ENCODE measurements at places on chromosomes 3 and 15.

- DNase-seq, result no peak
Observed at GRCh38 chr15:77361456-77361855, 58.4 kb downstream of the PEAK1 start.

DNA sequence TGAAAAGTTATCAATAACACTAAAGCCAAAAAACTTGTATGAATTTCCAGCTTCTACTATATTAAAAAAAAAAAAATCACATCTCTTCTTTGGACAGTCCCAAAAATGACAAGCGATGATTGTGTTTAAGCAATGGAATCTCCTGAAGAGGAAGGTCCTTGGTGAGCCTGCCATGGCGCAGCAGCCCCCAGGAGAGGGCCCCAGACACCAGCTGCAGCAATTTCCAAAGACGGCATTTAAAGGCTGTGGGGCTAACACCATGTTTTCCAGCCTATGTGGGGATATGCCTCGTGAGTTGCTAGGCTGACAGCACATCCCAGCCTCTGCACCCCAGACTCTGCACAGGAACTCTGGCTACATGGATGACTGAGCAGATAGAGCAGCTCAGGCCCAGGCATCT lies 14.7 kb downstream of the SKIC8 start:
- DNase-seq, result no peak

- DNase-seq, result no peak
Observed at GRCh38 chr3:55549177-55549576, 62.1 kb upstream of the WNT5A start.

GRCh38 chr3:119601154-119601553 lies 3.5 kb downstream of the PLA1A start:
- no peak for DNase-seq

- DNase-seq, result no peak
Observed at GRCh38 chr15:98737721-98738120, 89.4 kb downstream of the IGF1R start.

- DNase-seq, result peak; percentile 17
Observed at GRCh38 chr15:82871358-82871757, 61.9 kb downstream of the WHAMM start.

DNA sequence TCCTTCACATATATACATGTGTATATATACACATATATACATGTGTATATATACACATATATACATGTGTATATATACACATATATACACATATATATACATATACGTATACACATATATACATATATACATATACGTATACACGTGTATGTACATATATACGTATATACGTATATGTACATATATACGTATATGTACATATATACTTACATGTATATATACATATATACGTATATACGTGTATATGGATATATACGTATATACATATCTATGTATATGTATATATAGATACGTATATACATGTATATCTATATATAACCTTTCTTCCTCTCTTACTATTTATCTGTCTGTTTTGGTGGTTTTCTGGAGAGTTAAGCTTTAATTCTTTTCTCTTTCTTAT lies 114.8 kb downstream of the NR2E3 start:
- DNase-seq, result no peak

DNA sequence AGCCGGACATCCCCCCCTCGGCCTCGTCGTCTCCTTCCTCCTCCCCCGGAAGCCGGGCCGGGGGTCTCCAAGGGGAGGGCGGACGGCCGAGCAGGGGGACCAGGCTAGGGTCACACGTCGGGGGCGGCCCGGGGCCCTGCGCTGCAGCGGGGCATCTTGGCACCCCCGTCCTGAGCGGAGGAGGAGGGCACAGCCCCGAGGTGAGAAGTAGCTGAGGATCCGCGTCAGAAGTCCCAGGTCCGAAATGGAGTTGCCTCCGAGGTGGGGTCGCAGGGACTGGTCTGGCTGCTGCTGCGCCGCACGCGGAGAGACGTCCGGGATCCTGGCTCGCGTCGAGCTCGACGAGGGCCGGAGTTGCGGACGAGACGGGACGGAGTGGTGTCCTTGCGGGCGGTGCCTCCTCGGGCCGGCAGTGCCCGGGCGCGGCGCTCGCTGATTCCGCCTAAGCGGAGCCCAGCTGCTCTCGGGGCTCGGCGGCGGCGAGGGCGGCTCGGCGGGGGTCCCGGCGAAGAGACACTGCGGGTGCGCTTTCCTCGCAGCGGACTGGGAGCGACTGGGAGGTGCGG lies at the start of gene ADCY5:
Gene ADCY5, minus strand, starts transcription at position 555 of the 566 bp plus-strand sequence. Its CDS starts 545 bp downstream, at position 10.
- DNase-seq, result peak; percentile 64

DNA sequence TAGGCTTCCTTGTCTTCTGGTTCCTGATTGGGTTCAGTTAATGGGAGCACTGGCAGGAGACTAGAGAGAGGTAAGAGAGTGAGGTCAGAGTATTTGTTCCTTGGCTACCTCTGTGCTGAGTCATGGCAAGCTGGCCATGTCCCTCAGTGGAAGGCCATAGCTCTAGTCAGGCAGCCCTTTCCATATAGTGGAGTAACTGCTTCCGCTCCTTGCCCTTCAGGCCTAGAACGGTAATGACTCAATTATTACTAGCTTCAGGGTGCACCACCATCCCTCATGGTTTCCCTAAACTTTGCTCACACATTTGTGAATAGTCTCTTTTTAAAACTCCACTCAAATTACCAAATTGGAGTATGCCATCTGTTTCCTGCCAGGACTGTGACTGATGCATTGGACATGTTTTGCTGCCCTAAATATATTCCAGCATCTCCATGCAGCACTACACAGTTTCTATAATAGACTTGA lies 10.5 kb upstream of the ANO10 start:
- DNase-seq, result no peak
